ENCODE measurements at places on chromosomes 13 and 19.

- DNase-seq, result no peak
These were observed 25.5 kb downstream of the ADPRHL1 start for GRCh38 chr13:113427562-113428468.

DNA sequence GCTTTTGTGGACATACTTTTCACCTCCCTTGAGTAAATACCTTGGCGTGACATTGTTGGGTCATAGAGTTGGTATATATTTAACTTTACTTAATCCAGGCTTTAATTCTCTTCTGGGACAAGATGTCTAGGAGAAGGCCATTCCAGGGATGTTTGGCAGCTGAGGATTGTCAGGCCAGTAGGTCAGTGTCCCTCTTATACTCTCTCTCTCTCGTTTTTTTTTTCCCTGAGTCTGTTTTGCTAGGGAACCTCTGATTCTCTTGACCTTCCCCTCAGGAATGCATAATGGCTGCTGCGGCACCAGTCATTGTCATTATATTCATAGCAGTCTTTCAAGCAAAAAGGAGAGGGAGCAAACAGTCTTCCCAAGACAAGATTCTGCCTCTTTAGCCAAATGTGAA, 48.8 kb downstream of the BICRA start:
- no peak for DNase-seq

DNA sequence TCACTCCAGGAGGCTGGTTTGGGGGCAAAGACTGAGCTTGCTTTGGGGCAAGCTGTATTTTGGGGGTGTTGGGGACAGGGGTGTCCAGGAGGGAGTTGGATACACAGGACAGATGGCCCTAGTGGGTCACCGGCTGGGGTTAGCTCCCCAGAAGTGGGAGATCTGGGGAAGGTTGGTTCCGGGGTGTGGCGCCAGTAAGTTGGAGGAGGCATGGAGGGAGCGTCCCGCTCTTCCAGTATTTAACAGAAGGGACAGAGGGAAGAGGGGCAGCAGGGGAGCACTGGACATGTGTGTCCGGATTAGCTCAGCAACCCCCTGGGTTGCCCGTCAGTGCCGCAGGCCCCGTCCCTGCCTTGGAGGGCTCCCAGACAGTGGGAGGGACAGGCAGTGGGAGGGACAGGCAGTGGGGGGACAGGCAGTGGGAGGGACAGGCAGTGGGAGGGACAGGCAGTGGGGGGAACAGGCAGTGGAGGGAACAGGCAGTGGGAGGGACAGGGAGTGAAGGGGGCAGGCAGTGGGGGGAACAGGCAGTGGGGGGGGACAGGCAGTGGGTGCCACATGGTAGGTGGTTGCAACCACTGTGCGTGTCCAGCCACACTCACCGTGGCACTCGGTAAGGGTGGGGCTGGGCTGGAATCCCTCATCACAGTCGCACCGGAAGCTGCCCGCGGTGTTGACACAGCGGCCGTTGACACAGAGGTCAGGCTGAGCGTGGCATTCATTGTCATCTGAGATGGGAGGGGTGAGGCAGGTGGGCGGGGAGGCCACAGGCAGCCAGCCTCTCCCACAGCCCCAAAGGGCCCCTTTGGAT, 33.2 kb downstream of the CCL25 start:
- no peak for DNase-seq

DNA sequence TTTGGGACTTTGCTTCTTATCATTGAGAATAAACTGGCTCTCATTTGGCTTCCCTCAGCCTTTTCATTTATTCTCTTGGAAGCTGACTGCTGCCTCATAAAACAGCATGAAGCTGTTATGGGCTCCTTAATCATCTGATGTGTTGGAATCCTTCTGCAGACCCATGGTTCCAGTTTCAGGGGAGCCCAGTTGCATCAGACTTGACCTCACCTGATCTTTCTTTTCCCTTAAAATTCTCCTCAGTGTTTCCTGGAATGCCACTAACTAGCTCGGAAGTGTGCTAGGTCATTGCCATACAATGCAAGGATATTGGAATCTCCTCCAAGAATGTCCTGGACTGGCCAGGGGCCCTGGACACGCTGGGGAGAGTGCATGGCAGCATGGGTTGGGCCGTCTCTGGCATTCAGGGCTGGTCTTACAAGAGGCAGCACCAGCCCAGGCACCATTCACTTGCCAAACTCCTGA, 158.7 kb downstream of the FLT1 start:
- DNase-seq, result no peak

DNA sequence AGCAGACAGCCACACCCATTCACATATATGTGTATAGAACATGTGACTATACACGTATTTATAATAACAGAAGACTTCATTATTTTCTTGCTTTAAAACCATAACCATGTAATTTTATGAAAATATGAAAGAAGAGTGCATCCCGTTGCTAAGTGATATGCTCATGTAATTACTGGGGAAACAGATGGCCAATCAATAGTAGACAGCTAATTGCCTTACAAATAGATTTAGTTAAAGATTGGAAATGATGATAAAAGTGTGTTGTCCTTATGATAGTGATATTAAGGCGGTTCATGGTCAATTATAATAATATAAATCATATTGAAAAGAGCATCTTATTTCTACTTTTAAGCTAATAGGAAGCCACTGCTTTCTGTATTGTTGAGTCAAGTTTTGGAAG, 95.9 kb downstream of the RFC3 start:
- no peak for DNase-seq

GRCh38 chr19:38149661-38150061, 74.4 kb downstream of the DPF1 start:
- no peak for DNase-seq

DNA sequence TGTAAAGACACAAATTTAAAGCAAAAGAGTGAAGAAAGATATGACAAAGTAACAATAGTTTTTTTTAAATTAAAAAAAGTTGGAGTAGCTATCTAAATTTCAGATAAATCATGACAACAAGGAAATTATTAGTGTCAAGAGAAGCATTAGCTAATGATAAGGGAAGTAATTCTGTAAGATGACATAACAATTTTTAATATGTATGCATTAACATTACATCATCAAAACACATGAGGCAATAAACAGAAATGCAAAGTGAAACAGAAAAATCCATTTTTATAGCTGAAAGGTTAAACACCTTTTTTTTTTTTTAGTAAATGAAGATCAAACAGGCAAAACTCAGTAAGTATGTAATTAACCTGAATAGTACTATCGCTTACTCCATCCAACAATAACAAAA, 804.9 kb upstream of the PRR20A start:
- DNase-seq, result no peak

GRCh38 chr19:47615714-47616113, 6.8 kb downstream of the BICRA start:
- DNase-seq, result no peak

- DNase-seq, result no peak
These were observed 13.1 kb downstream of the CILP2 start for GRCh38 chr19:19550972-19551852.

GRCh38 chr13:97261254-97262005, 39.3 kb downstream of the MBNL2 start:
- no peak for DNase-seq

GRCh38 chr19:1510442-1510806, 2.4 kb downstream of the ADAMTSL5 start:
- no peak for DNase-seq

DNA sequence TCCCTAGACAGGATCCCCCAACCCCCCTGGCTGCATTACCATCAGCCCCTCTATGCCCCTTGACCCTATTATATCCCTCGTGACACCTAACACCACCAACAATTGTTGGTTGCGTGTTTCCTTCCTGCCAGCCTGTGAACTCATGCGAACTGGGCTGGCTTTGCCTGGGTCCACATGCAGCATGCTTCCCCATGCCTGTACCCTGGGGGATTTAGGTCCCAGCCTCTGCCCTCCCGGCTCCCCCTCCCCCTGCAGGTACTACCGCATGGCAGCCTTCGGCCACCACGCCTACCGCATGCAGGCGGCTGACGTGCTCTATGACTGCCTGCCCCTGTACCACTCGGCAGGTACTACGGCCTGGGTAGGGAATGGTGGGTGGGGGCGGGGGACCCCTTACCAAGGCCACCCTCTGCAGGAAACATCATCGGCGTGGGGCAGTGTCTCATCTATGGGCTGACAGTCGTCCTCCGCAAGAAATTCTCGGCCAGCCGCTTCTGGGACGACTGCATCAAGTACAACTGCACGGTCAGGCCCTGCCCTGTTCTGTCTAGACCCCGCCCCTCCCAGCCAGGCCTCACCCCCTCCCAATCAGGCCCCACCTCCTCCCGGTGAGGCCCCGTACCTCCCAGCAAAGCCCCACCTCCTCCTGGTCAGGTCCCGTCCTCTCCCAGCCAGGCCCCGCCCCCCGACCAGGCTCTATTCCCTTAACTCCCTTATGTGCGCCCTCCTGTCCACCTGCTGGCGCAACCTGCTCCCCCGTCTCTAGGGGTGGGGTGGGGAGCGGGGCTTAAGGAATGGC, 18.5 kb downstream of the SLC27A1 start:
- peak; percentile 98 for DNase-seq

GRCh38 chr19:29285187-29285687, 72.3 kb upstream of the UQCRFS1 start:
- no peak for DNase-seq

DNA sequence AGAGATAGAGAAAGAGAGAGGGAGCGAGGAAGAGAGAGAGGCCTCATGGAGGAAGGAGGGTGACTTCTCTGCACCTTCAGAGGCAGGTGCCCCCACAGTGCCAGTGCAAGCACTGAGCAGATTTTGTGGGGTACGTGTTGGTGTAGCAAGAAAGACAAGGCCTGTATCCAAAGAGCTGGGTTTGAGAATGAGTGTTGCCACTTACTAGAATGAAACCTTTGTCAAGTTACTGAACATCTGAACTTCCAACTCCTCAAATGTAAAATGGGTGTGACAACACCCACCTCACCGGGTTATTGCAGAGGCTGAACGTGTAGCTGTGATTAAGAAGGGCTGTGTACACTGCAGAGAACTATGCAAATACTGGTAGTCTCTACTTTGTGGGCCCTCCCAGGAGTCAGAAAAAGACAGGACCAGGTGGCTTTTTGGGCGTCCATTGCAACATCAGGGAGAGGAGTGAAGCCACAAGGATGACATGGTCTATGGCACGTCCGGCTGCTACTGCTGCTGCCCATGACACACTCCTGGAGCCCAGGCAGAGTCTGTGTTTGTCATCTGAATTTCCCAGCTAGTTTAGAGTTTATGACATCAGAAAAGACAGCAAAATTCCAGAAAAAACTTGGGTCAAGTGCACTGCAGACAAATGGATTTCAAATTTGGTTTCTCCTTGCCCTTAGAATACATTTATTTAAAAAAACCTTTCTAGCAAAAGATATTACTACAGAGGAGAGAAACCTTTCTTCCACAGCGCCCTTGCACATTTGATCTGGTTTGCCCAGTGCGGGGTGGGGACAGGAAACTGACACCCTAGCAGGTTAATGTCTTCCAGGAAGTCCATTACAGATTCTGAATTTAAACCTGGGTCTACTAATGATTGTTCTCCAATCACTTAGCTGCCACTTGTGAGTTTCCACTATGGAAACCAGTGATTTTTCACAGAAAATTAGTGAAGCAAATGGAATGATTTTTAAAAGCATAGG, 54.0 kb upstream of the ATP12A start:
- DNase-seq, result no peak

GRCh38 chr19:18871543-18871942, 24.4 kb downstream of the CERS1 start:
- DNase-seq, result no peak

- DNase-seq, result no peak
These were observed 47.9 kb upstream of the INTS6 start for GRCh38 chr13:51500687-51501086.

- no peak for DNase-seq
These were observed at the start of gene SLC17A7 for GRCh38 chr19:49441210-49441959. TSS of gene SLC17A7 (minus strand) at chr19:49441527. CDS start at chr19:49441379, 148 bp downstream.

DNA sequence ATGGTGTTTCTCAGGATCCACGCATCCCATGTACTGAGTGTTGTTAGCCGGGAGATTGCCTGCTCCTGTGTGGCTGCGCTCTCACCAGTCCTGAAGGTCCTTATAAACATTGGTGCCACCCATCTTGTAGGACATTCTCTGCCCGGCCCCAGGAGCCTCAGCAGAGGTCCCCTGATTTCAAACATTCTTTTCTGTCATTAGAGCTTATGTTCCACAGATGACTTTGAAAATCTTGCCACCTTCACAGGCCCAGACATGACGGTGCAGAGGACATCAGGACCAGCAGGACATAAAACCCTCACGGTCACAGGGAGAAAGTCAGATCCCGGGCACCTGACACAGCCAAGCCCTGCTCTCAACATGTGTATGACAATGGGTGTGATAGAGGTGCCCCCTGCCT, 33.2 kb upstream of the PEPD start:
- no peak for DNase-seq

DNA sequence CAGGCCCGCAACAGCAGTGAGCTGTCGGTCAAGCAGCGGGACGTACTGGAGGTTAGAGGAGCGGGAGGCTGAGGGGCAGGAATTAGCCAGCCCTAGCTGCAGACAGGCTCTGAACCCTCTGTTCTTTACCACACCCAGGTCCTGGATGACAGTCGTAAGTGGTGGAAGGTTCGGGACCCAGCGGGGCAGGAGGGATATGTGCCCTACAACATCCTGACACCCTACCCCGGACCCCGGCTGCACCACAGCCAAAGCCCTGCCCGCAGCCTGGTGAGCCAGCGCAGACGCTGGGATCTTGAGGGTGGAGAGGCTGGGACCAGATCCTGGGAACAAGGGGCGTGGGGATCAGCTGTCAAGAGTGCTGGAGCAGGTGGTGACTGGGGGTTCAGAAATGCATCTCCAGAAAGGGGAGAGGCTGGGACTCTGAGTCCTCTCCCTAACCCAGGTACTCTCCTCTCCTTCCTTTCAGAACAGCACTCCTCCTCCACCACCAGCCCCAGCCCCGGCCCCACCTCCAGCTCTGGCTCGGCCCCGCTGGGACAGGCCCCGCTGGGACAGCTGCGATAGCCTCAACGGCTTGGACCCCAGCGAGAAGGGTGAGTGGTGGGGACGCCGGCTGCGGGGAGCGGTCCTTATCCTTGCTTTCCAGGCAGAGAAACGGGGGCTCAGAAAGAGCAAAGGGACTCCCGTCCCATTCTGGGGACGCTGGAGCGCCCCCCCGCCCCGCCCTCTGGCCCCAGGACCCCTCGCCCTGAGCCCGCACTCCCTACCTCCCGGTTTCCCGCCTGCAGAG, 10.4 kb downstream of the EPS8L1 start:
- no peak for DNase-seq

GRCh38 chr19:1317274-1318003, 31.8 kb downstream of the EFNA2 start:
- no peak for DNase-seq

DNA sequence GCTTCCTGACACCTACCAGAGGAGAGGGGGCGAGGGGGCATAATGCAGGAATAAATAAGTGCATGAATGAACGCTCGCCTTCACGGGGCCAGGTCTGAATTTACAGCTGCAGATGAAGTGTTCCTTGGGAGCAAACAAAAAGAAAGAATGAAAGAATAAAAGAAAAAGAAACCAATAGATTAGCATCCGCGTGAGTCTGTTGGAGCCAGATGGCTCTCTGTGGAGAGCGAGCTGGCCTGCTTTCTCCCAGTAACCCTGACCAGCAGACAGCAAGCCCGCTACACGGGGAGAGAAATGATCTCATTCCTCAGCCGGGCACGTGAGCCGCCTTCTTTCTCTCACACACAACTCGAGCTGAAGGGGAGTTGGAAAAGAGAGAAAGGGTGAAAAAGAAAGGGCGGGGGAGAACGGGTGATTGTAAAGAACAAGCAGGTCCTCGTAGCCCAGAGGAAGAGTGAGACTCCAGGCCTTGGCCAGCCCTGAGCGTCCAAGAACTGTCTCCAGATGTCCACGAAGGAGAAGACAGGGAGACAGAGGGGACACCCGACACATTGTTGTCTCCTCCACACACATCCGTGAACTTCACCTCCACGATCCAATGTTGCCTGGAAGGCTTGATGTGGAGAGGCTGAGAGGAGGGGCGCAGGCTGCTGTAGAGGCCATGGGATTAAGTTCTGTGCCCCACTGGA, 81.4 kb downstream of the RNASEH2B start:
- DNase-seq, result no peak

GRCh38 chr13:98143601-98144026, 720 bp downstream of the FARP1 start:
- DNase-seq, result no peak
